ENCODE measurements at places on chromosomes 12 and 14. TPM values are rescaled to one million over a fixed set of nuclear protein-coding genes. Genes with fewer than 3 reads are reported as not detected.

DNA sequence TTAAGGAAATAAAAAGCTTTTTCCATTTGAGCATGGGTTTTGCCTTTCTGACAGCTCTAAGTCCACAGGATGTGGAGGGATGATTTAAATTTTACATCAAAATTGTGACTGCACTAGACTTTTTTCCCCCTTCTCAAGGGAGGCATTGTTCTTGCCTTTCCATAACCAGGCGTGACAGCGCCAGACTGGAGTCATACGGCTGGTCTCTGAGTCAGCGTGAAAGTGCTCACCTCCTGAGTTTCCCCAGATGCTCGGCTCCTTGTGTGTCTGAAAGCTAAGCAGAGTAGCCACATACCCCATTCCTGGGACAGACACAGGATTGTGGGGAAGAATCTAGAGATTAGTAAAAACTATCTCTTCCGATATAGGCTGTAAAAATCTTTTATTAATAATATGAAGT lies 43.1 kb downstream of the SOX5 start:
- no peak for DNase-seq
- H3K27ac ChIP-seq, result no peak overlapping the region
- H3K4me1 ChIP-seq, result no peaks in the 10 kb centered on the region
- no peaks in the 10 kb centered on the region for H3K36me3 ChIP-seq
- no peak overlapping the region for H3K4me3 ChIP-seq

DNA sequence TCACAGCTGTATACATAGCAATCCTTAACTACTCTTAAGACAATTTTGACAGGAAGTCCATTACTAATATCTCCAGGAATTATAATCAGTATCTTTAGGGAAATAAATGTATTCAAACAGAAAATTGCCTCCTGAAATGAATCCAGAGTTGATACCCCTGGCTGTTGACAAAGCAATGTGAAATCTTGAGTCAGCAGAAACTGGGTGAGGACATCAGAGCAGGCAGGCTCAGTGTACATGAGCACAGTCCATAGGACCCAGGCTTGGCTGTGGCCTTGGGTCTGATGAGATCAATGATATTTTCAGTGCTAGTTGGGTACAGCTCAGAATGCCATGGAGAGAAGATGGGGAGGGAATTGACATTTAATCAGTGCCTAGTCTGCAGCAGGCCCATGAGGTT lies 151.3 kb downstream of the SLC15A4 start:
- H3K36me3 ChIP-seq, result no peaks in the 10 kb centered on the region
- H3K27me3 ChIP-seq, result no peaks in the 10 kb centered on the region
- no peak overlapping the region for H3K27ac ChIP-seq
- no peaks in the 10 kb centered on the region for H3K4me1 ChIP-seq
- H3K4me3 ChIP-seq, result no peak overlapping the region

GRCh38 chr12:51866324-51866723 lies 17.8 kb upstream of the FIGNL2 start:
- no peak for DNase-seq
- H3K4me1 ChIP-seq, result peaks cover 22% of the 10 kb centered on the region
- H3K27me3 ChIP-seq, result peaks cover 80% of the 10 kb centered on the region
- no peak overlapping the region for H3K27ac ChIP-seq

DNA sequence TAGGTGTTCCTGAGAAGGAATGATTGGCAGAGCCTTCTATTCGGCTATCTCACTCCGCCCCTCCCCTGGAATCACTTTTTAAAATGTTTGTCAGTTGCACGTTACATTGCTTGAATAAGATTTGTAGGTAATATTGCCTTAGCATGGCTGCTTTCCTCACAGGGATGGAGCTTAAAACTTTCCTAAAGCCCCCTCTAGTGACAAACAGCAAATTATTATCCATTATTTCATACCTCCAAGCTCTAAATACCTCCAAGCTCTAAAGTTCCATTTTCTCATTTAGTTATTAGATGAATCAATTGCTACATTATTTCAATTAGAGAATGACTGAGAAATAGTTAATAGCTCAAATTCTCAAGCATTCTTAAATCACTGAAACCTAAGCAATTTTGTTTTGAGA lies 5.1 kb upstream of the SPATA7 start:
- no peak overlapping the region for H3K4me3 ChIP-seq
- DNase-seq, result no peak
- H3K36me3 ChIP-seq, result no peaks in the 10 kb centered on the region

GRCh38 chr12:74614426-74614825 lies 76.8 kb downstream of the ATXN7L3B start:
- no peaks in the 10 kb centered on the region for H3K36me3 ChIP-seq
- no peaks in the 10 kb centered on the region for H3K4me1 ChIP-seq
- DNase-seq, result no peak

PTPRO gene
- total RNA-seq, result 1.5 TPM

All from esophagus muscularis mucosa (tissue), 4 donors.